ENCODE measurements at places on chromosomes 2 and 18. TPM values are rescaled to one million over a fixed set of nuclear protein-coding genes. Genes with fewer than 3 reads are reported as not detected.

- no peak for DNase-seq
Observed at GRCh38 chr2:130152816-130153595, 8.1 kb upstream of the CCDC74B start.

- DNase-seq: no peak
Observed at GRCh38 chr2:33681364-33681757, 82.3 kb upstream of the FAM98A start.

- no peak for DNase-seq
Observed at GRCh38 chr2:47038656-47039488, 116.2 kb downstream of the STPG4 start.

GRCh38 chr18:26103579-26103978 lies 13.2 kb upstream of the SS18 start:
- DNase-seq: no peak

COL6A3 gene
- 23.9 TPM for total RNA-seq

BOLA3 gene
- 24.5 TPM for total RNA-seq

IL36A gene
- not detected for total RNA-seq

TNS1 gene
- 3.1 TPM for total RNA-seq

- no peak for DNase-seq
Observed at GRCh38 chr2:210318486-210318885, 3.5 kb upstream of the MYL1 start.

EML6 gene
- 12.9 TPM for total RNA-seq

DNA sequence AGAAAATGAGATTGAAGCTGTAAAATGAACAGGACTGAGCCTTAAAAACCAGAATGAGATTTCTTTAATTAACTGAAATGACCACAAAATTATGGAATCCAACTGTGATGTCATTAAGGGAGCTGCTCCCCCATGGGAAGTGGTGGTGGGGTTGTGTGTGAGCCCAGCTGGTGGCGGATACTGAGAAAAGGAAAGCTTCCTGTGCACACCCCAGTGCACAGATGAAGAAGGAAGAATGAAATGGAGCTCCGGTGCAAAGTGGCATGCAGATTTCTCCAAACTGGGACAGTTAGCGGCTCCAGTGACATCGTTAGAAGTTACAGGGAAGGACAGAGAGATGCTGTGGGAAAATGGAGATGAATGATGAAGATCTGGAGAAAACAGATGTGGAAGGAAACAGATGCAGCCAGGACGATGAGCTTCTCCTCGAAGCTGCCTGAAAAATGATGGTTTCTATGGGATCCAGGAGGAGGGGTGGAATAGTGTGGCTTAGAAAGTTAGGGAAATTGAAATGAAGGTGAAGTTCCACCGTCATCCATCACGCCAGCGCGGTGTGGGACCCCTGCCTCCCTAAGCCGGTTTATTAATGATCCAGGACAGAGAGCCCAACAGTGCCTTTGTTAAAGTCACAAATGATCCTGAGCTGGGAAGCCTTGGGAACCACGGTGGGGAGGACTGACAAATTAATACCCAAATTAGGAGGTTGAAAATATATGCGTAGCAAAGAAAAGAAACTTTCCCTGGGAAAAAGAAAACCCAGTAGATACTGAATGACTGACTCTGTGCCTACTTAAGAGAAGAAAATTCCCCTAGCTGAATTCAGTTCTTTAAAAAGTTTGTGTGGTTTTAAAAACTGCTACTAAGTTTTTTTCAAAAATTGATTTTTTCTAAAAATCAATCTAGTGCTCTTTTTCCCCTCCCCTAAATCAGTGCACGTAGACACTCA lies 77.2 kb downstream of the TSN start:
- no peak for DNase-seq

AMER3 gene
- 32.8 TPM for total RNA-seq

- DNase-seq: no peak
Observed at GRCh38 chr2:40564184-40564583, 112.3 kb upstream of the SLC8A1 start.

DNA sequence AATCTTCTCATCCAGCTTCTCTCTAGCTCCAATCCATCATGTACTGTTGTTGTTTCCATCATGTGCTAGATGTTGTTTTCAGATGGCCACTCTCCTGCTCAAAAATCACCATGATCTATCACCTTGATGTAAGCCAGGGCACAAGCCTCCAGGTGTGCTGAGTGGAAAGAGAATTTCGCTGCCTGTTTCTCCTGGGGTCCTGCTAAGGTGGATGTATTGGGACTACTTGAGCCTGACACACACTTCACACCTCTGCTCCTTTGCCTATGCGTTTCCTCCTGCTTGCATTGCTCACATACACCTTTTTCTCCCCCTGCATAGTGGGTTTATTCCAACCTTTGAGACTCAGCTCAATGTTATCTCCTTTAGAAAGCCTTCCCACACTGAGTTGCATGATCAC lies 287.6 kb downstream of the CYRIA start:
- no peak for DNase-seq

SH3RF3 gene
- 12.3 TPM for total RNA-seq

- no peak for DNase-seq
Observed at GRCh38 chr2:15363142-15363541, 198.0 kb downstream of the NBAS start.

VAMP8 gene
- 0.94 TPM for total RNA-seq

All from occipital lobe (tissue), 3 donors.